Epithelial cell of proximal tubule (primary cell): ENCODE measurements at places on chromosomes 5 and 9. TPM values are rescaled to one million over a fixed set of nuclear protein-coding genes. Genes with fewer than 3 reads are reported as not detected.
A peak's percentile ranks its signal among the peaks of the same experiment; 100 is the strongest.

DNA sequence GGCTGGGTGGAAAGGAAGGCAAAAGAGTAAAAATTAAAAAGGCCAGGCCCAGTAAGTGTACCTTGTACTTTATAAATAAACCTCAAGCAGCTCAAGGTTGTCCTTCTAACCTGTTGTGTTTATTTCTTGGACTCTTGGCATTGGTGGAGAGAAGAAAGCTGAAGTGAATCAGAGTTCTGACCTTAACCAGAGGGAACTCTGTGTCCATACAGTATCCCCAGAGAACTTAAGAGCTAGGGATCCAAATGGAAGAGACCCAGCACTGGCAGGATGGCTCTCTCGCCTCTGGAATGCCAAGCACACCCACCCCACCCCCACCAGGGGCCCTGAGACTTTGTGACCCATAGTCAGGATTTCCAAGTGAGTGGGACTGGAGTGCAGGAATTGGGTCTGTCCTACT lies 14.2 kb downstream of the NUDT2 start:
- DNase-seq, result no peak

DNA sequence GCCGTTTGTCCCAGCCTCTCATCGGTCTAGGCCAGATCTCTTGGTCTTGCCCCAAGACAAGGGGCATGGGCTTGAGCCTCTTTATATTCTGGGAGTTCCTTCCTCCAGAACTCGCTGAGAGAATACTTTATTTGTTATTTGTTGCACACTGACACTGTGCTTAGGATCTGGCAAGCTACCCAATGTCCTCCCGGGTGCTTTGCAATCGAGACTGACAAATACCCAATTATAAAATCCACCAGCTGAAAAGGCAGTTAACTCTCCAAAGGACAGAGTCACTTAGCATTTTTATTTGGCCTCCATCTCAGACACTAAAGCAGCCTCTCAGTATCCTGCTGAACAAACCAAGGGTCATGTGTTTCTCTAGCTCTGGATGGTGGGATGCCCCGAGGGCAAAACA lies 500.2 kb upstream of the DAP start:
- DNase-seq, result no peak

SNAPC4 gene
- 15.0 and 22.4 TPM in 2 replicates for total RNA-seq

GRCh38 chr9:98533132-98533531 lies 175.6 kb downstream of the GABBR2 start:
- no peak for DNase-seq

DNA sequence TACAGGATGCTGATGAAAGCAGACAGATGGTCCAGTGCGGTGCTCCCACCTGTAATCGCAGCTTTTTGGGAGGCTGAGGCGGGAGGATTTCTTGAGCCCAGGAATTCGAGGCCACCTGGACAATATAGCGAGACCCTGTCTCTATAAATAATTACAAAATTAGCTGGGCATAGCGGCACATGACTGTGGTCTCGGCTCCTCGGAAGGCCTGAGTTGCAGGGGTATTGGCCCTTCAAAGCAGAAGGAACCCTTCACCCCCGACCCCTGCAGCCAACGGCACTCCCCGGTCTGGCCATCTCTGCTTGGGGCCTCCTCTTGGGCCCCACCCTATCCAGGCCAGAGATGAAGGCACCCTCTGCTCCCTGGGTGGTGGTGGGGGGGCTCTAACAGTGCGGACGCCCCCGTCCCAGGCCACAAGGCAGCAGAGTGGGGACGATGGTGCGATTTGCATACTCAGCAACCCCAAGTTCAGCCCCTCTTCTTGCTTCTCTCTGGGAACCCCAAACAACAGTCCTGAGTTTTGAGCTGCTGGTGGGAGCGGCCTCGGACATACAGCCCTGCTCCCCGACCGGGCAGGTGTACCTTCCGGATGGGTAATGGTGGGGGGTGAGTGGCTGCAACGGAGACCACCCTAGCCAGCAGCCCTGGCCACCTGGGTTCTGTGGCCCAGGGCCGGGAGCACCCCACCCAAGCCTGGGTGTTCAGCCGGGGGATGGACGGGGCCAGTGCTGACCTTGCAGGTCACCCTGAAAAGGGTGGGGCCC lies 50.7 kb downstream of the NACC2 start:
- no peak for DNase-seq

DNA sequence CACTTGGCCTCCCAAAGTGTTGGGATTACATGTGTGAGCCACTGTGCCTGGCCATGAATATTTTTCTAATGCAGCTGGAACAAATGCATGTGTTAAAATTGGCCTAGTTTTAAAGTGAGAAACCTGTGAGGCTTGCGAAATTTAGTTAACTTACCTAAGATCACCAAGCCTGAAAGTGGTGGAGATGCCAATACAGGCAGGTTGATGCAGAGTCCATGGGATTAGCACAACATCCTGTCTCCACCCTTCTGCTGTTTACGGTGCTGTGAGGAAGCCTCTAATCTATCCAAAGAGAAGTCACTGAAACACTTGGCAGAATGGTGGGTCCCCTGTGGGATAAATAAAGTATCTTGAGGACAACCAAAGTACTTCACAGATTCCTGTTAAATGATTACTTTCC lies 98.2 kb downstream of the PCSK5 start:
- DNase-seq, result no peak

SOHLH1 gene
- not detected in 2 replicates for total RNA-seq

DNA sequence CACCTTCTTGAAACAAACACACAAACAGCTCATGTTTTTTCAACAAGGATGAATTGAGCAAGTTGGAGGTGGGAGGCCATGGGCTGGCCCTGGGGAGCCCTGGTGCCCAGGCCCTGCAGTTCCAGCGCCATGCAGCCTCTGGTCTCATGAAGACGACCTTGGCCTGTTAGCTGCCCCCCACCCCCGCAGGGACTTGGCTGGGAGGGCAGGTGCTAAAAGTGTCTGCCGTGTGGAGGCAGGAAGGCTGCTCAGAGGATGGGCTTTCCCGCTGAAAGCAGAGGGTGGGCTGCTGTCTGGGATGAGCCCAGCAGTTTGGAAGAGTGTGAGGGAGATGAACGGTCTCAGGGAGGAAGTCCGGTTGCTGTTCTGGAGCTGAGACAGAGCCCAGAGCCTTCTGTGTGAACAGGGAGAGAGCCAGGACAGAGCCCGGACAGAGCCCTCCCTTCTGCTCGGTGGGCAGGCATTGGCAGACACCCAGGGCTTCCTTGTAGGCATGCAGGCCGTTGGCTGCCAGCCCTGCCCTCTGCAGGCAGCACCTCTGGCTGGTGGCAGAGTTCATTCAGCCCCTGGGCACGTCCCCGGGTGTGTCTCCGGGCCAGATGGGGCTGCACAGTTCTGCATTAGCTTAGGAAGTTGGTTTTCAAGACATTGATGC lies 18.7 kb downstream of the ROPN1L start:
- no peak for DNase-seq

DNA sequence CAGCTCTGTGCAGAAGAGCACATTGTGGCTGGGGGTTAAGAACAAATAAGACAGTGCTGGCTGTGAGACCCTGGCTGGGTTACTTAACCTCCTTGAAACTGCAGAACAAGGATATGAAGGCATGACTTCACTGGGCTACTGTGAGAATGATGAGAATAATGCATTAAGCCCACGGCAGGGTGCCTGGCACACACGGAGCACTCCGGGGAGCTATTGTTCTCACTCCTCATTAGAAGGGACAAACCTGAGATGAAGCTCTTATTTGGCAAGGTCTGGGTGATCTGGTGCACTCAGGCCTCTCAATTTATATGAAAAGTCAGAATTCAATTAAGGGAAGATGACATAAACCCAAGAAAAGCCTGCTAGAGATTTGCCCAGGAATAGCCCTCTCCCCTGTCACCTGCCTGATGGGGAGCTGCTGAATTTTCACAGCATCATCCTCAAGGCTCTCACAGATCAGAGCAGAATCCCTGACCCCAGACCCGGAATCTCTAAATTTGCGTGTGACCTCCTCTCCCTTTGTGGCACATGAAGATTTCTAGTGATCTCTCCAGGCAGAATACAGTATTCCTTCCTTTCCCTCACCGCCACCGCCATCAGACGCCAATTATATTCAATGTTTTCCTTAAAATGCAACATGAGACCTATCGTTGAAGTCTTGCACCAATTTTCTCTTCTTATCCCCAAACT lies 102.1 kb downstream of the COL23A1 start:
- DNase-seq, result no peak

MYO10 gene
- 31.5 and 32.6 TPM in 2 replicates for total RNA-seq

GRCh38 chr5:115372146-115372545 lies 75.7 kb upstream of the CCDC112 start:
- DNase-seq, result peak; percentile 82

- no peak for DNase-seq
Measured at GRCh38 chr5:157143127-157143971, 684 bp upstream of the MED7 start.

ESM1 gene
- total RNA-seq, result 0.35 and 0.36 TPM in 2 replicates

- DNase-seq, result no peak
Measured at GRCh38 chr9:3473405-3473804, 52.4 kb downstream of the RFX3 start.

SPAG8 gene
- total RNA-seq, result 0.12 and 0.14 TPM in 2 replicates

PALM2AKAP2 gene
- 2.8 and 3.8 TPM in 2 replicates for total RNA-seq

C5orf34 gene
- 3.6 and 6.9 TPM in 2 replicates for total RNA-seq

- no peak for DNase-seq
Measured at GRCh38 chr5:117794847-117795246, 1193.5 kb downstream of the DTWD2 start.

ANKDD1B gene
- 0.07 and 1.3 TPM in 2 replicates for total RNA-seq

DNA sequence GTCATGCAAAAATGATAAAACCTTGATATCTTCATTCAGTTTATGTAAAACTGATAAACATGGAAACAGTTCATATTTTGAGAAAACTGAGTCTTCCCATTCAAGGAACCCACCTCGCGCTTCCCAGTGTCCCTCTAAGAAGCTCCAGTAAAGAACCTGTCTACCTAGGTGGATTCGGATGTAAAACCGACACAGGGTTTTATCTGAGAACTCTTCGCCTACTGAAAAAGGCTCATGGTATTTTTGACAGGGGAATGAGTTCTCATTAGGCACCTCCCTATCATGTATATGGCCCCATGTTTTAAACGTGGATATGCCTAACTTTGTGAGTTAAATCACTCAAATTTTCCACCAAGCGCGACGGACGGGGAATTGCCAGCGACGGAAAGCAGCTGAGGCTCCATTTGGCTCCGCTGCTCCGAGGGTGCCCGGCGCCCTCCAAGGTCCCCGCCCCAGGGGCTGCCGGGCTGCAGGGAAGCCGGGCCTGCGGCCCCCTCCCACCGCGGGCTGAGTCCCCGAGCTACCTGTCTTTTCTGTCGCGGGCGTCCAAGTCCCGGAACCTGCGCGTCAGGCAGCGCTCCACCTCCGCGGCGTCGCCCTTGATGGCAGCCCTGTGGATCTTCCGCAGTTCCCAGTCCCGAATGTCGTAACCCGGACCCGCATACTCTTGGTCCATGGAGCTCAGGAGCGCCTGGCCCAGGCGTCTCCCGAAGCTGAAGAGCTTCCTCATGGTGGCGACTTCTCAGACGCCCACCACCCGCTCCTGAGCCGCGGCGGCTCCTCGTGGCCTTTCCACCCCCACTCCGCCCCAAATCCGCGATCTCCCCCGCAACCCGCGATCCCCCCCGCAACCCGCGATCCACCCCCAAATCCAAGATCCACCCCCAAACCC lies 594 bp downstream of the ANKRD18A start:
- DNase-seq, result no peak

DNA sequence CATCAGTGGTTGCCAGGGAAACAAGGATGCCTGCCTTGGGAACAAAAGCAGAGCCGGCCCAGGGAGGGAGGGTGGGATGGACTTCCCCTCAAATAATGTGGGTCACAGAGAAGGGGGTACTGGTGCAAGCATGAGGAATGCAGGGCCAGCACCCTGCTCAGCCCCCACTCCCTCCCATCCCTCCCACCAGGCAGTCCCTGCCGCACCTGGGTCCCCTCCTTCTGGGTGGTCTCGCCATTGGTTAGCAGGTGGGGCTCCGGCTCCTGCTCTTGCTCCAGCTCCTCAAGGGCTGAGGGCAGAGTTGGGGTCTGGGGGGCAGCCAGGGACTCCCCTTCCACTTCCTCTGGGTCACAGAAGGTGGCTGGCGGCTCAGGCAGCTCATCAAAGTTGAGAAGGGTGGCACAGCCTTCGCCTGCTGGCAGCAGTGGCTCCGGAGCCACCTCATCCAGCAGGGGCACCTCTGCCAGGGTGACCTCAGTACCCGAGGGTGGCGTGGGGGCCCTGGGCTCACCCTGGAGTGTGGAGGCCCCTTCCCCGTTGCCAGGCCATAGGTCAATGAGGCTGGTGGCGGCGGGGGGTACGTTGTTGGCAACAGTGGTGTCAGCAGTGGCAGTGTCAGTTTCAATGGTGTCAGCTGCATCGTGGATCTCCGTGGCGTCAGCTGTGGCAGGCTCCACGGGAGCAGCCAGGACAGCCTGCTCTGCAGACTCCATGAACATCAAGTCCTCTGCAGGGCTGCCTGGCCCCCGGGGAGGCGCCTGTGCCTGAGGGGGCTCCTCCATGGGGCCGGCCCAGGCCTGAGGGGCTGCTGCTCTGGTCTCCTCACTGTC lies 11.5 kb downstream of the PRR7 start:
- DNase-seq, result no peak

GRCh38 chr9:32707326-32707725 lies 71.9 kb upstream of the TAF1L start:
- no peak for DNase-seq

GRCh38 chr9:16367605-16368231 lies 502.8 kb downstream of the BNC2 start:
- no peak for DNase-seq

DNA sequence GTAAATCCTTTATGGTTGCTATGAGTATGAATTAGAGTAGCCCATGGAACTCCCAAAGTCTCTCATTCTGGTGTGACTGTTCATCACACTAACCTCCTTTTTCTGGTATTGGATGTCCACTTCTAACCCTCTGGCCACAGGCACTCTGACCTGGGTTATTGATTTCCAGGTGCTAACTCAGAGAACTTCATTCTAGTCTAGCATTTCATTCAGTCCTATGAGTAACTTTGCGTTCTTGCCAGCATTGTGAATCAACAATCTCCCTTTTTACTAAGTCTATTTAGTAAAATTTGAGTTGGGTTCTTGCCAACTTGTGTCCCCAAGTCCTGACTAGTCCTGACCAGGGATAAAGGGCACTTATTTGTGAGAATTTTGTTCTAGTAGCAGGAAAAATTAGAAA lies 103.5 kb downstream of the SNX18 start:
- no peak for DNase-seq

DNA sequence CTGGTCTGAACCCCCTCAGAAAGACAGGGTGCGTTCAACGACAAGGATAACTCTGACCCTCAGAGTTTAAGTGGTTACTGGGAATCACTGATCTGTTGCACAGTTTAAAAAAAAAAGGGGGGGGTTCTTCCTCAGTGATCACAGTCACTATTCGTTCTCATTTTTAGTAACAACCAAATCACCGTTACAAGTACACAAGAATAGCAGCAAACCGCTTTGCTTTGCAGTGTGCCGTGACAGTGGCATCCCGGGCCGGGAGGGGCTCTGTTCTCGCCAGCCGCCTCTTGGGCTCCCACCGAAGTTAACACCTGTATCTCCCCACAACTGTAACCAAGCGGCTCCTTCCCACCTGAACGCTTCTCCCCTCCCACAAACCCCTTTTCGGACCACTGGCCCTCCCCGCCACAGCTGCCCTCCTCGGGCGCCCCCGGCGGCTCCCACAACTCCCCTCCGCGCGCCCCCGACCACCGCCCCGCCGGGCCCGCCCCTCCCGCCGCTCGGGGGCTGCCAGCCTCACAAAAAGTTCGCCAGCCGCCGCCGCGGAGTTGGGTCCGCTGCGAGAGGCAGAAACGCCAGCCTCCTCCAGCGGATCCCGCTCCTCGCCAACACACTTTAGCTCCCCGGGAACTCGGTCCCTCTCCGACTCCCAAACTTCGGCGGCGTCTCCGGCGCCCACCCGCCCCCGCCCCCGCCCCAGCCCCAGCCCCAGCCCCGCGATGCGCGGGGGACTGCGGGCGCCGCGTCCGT lies 1.2 kb downstream of the SSBP2 start:
- no peak for DNase-seq

FREM1 gene
- total RNA-seq, result 0.17 and 0.22 TPM in 2 replicates

- no peak for DNase-seq
Measured at GRCh38 chr5:72110394-72111013, 3.2 kb downstream of the MAP1B start.
